ENCODE measurements at places on chromosomes 1 and 21. TPM values are rescaled to one million over a fixed set of nuclear protein-coding genes. Genes with fewer than 3 reads are reported as not detected.

DNA sequence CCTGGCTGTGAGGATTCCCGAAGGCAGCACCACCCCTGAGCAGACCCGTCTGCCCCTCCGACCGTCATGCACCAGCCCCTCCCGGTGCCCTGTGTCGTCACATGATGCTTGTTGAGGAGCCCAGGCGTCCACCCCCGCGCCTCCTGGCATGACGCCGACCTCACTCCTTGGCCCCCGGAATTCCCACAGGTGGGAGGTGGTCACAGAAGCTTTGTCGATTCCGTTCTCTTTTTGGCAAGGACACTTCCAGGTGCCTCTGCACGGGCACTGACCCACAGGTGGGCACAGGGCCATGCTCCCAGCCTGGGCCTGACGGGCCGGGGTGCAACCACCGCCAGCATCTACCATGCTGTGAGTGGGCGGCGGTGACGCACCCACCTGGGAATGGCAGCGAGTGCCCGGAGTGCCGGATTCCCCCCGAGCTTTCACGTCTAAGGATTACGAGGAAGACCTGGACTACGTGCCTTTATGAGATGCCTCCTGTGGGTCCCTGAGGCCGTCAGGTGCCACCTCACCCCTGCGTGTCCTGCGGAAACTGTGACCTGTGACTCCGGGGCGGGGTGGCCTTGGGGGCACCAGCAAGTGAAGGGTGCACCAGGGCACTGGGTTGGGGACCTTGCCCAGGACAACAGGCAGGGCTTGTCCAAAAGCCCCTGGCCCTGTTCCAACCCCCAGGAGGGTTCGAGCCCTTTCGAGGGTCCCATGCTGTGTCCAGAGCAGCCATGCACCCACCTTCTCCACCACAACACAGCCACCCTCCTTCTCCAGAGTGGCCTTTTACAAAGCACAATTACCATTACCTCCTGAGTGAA is 31.4 kb upstream of the COL6A1 start:
- DNase-seq, result no peak

GRCh38 chr1:219927956-219928790 is at the start of gene SLC30A10:
Gene SLC30A10 (minus strand): TSS chr1:219928557. CDS start chr1:219928440, 117 bp downstream.
- no peak for DNase-seq

GRCh38 chr21:46099476-46099875 is 1.6 kb downstream of the COL6A2 start:
- no peak for DNase-seq

The PROX1 gene
- 0.70 TPM for total RNA-seq

- no peak for DNase-seq
These were observed 58.8 kb upstream of the KCTD3 start for GRCh38 chr1:215508311-215508710.

The KRTAP7-1 gene
- total RNA-seq, result not detected

- no peak for DNase-seq
These were observed 18.0 kb upstream of the PIK3CD start for GRCh38 chr1:9633493-9633892.

The AHDC1 gene
- total RNA-seq, result 22.2 TPM

The HIPK1 gene
- total RNA-seq, result 46.5 TPM

- no peak for DNase-seq
These were observed 7.9 kb upstream of the TNNT2 start for GRCh38 chr1:201385299-201385891.

The ADGRB2 gene
- 0.19 TPM for total RNA-seq

GRCh38 chr1:217563179-217563578 is 67.7 kb downstream of the GPATCH2 start:
- DNase-seq, result no peak

- DNase-seq, result no peak
These were observed 13.6 kb downstream of the BATF3 start for GRCh38 chr1:212686069-212686468.

DNA sequence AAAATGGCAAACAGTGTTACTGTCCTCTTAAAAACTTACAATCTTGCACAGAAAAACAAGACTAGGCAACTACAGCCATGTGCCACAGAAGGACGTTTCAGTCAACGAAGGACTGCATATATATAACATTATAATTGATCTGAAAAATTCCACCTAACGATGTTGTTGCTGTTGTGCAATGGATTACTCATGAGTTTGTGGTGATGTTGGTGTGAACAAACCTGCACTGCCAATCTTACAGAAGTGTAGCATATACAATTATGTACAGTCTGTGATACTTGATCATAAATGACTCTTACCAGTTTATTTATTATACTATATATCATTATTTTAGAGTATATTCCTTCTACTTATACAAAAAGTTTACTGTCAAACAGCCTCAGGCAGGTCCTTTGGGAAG is 6.8 kb upstream of the VAMP4 start:
- DNase-seq, result no peak

The NUF2 gene
- total RNA-seq, result 13.4 TPM

The UMODL1 gene
- not detected for total RNA-seq

GRCh38 chr1:168960595-168960994 is 145.9 kb upstream of the ATP1B1 start:
- no peak for DNase-seq

DNA sequence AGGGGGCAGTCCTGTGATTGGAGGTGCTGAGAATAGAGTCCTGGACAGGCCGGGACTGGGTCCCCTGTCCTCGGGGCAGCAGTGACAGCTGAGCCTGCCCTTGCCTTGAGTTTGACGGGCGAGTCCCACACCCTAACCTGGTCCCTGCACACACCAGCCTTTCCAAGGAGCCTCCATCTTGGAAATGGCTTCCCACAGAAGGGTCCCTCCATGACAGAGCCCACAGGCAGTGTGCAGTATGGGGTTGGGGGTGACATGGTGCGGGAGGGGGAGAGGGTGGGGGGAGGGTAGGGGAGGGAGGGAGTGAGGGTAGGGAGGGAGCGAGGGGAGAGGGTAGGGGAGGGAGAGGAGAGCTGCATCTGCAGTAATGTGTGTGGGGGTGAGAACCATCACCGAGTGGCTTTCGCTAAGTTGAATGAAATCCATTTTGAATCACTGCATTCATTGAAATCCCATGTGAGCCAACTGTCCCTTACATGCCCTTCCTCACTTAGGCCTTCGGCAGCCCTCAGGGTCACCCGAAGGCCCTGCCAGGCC is 10.1 kb upstream of the TMEM52 start:
- DNase-seq, result no peak

The CNN3 gene
- total RNA-seq, result 143 TPM

The IFI44 gene
- total RNA-seq, result 10.9 TPM

The VCAM1 gene
- 3.8 TPM for total RNA-seq

The ZFP69B gene
- 0.57 TPM for total RNA-seq

GRCh38 chr1:209010475-209011230 is 572.9 kb upstream of the CAMK1G start:
- no peak for DNase-seq

The SPTA1 gene
- total RNA-seq, result not detected

The PLA2G2F gene
- total RNA-seq, result not detected

The TAL1 gene
- 0.82 TPM for total RNA-seq

- no peak for DNase-seq
These were observed 105.1 kb downstream of the SEC16B start for GRCh38 chr1:177864538-177865305.

- no peak for DNase-seq
These were observed 18.2 kb upstream of the QSOX1 start for GRCh38 chr1:180136331-180136967.

GRCh38 chr1:52676249-52676903 is 21.8 kb downstream of the COA7 start:
- no peak for DNase-seq

- no peak for DNase-seq
These were observed 137.9 kb downstream of the IFI44 start for GRCh38 chr1:78787544-78787943.

DNA sequence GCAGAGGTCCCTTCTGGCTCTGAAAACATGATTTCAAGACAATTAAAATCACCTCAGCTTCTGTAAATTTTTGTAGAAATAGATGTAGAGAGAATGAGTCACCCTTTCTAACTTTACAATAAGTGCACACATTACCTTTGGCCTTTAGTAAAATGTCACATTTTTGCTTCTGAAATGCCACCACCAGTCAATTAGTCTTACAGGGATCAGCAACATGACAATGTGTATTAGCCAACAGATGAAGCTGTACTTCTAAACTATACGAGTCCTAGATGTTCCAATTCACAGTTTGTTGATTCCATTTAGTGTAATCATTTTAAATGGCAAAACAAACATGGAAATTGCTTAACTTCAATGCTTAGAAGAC is 23.1 kb downstream of the C21orf91 start:
- no peak for DNase-seq

The ACTA1 gene
- total RNA-seq, result not detected

DNA sequence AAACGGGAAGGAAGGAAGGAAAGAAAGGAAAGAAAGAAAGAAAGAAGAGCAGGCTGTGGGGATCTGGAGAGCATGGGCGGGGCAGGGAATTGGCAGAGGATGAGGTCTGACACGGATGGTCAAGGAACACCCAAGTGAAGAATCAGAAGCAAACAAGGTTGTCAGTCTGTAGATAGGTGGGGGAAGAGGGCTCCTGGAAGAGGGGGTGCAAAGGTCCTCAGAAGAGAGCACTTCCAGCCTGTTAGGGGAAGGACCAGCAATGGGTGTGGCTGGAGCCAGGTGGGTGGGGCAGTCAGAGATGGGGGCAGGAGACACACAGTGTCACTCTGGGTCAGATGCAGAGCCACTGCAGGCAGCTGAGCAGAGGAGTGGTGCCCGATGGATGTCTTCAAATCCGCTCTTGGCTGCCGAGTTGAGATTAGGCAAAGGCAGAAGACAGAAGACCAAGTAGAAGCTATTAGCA is 11.0 kb upstream of the PLA2G2C start:
- DNase-seq, result no peak

The MYOM3 gene
- total RNA-seq, result 1.1 TPM

The WNT4 gene
- 4.8 TPM for total RNA-seq

The FOXE3 gene
- total RNA-seq, result not detected

The MPC2 gene
- 27.3 TPM for total RNA-seq

DNA sequence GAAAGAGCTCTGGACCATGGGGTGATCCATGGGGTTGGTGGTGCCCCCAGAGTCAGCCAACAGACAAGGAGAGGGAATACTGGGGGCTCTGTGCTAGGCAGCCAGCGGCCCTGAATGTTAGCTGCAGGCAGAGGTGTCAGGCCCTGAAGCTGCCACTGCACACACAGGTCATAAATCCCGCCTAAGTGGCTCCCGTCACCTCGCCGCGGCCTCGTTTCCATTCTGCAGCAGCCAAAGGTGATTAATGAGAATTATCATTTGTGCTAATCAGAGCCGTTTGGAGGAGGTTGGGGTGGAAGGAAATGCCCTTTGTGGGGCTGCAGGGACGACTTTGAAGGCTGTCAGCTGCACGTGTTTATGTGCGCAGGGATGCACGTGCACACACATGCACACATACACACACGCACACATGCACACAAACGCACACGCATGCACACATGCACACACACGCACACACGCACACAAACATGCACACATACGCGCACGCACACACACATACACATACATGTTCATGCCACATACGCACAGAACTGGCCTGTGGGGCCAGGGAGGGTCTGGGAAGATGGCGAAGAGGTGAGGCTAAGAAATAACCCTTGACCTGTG is 88.8 kb upstream of the ARHGEF16 start:
- DNase-seq, result no peak

GRCh38 chr1:214552174-214552608 is 789 bp upstream of the PTPN14 start:
- DNase-seq, result no peak

GRCh38 chr1:3727042-3727824 is 25.0 kb upstream of the CCDC27 start:
- DNase-seq, result no peak

The GNG4 gene
- total RNA-seq, result 6.3 TPM

The TGFBR3 gene
- total RNA-seq, result 119 TPM
